Activated CD4-positive, alpha-beta T cell treated with anti-CD3 and anti-CD28 coated beads for 36 hours (primary cell): ENCODE measurements at places on chromosomes 7 and 10. TPM values are rescaled to one million over a fixed set of nuclear protein-coding genes. Genes with fewer than 3 reads are reported as not detected.

GRCh38 chr10:76651154-76651553 is 986.5 kb downstream of the KCNMA1 start:
- no peak overlapping the region for H3K4me3 ChIP-seq
- H3K27ac ChIP-seq: no peak overlapping the region
- DNase-seq: no peak

DNA sequence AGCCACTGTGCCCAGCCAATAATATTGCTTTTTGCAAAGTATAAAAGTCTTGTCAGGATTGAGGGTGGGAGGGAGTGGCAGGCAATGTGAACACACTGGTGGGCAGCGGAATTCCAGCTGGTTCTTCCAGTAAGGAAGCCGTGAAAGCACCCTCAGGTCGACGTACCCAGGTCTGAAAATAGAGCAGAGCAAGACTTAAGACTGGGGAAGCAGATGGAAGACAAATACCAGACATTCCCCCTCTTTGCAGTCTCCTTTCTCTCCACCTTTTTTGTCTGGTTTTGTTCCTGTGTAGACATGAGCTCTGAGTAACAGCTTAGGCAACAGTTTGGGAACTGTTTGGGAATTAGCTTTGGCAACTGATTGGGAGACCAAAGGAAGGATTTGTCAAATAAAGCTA is 17.6 kb upstream of the CSTF2T start:
- no peak overlapping the region for H3K4me3 ChIP-seq
- no peaks in the 10 kb centered on the region for H3K36me3 ChIP-seq
- H3K27me3 ChIP-seq: peaks cover 2% of the 10 kb centered on the region

- H3K4me1 ChIP-seq: peaks cover 17% of the 10 kb centered on the region
- no peaks in the 10 kb centered on the region for H3K36me3 ChIP-seq
- no peak for DNase-seq
- no peak overlapping the region for H3K27ac ChIP-seq
- no peaks in the 10 kb centered on the region for H3K27me3 ChIP-seq
These were observed 100.3 kb downstream of the MACC1 start for GRCh38 chr7:20116869-20117268.

DNA sequence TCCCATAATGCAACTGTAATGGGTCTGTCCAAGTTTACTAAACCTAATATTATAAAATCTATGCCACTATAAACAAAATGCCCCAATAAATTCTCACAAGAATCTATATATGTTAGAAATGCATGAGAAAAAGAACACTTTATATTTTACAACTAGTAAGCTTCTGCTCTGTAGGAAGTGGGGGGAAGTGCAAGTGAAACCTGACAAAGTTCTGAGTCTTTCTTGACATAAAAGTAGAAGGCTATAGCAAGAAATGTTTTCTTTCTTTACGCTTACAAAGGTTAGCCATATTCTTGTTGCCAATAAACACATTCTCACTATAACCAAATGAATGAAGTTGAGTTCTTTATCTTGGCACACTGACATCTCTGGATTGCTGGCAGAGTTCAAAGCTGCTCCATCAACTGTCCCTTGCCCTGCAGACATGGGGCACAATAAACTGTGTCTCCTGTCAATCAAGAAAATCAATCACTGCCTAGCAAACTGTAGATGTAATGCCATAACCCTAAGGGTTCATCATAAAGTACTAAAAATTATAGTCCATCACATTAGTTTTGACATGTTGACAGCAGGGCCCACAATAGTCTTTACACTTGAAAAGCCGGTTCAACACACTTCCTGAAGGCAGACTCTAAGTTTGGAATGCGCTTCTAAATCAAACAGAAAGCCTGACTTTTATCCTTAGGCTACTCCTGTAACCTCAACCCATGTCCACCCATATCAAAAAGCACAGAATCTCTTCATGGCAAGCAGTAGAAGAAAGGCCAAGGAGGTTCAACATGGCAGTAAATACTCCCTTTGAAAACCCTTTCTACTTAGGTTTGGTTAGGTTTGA is 58.6 kb downstream of the TPK1 start:
- no peaks in the 10 kb centered on the region for H3K27me3 ChIP-seq
- H3K36me3 ChIP-seq: no peaks in the 10 kb centered on the region
- DNase-seq: no peak
- H3K4me1 ChIP-seq: peaks cover 35% of the 10 kb centered on the region

DNA sequence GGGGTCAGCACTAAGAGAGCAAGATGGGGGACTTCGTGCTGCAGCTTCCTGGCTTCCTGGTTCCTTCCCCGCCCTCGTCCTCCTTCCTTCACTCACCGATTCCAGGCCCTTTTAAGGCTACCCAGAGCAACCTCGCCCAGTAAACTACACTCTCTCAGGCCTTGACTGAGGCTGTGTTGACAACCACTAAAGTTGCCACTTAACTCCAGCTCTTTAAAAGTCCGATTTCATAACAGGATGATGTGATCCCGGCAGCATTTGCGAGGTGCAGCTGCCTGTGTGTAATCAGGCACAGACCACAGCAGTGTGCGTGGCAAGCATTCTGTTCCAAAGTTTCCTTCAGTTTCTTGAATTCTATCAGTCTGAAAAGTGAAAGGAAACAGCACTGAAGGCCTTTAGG is 110.6 kb downstream of the RAB11FIP2 start:
- no peak overlapping the region for H3K4me3 ChIP-seq
- no peak for DNase-seq
- H3K4me1 ChIP-seq: peaks cover 5% of the 10 kb centered on the region

GRCh38 chr7:157310676-157311185 is 26.1 kb upstream of the DNAJB6 start:
- H3K27ac ChIP-seq: peak overlapping the region; percentile 59
- no peak overlapping the region for H3K4me3 ChIP-seq
- H3K27me3 ChIP-seq: no peaks in the 10 kb centered on the region
- H3K4me1 ChIP-seq: peaks cover 23% of the 10 kb centered on the region

GRCh38 chr7:42981601-42982000 is 49.4 kb downstream of the MRPL32 start:
- H3K36me3 ChIP-seq: no peaks in the 10 kb centered on the region
- no peak overlapping the region for H3K27ac ChIP-seq
- H3K4me1 ChIP-seq: no peaks in the 10 kb centered on the region
- peaks cover 12% of the 10 kb centered on the region for H3K27me3 ChIP-seq
- no peak overlapping the region for H3K4me3 ChIP-seq

- peak; percentile 17 for DNase-seq
- H3K27me3 ChIP-seq: peaks cover 11% of the 10 kb centered on the region
- H3K4me3 ChIP-seq: no peak overlapping the region
- H3K27ac ChIP-seq: no peak overlapping the region
- H3K36me3 ChIP-seq: no peaks in the 10 kb centered on the region
- no peaks in the 10 kb centered on the region for H3K4me1 ChIP-seq
These were observed 121.4 kb upstream of the INHBA start for GRCh38 chr7:41824284-41824683.

DNA sequence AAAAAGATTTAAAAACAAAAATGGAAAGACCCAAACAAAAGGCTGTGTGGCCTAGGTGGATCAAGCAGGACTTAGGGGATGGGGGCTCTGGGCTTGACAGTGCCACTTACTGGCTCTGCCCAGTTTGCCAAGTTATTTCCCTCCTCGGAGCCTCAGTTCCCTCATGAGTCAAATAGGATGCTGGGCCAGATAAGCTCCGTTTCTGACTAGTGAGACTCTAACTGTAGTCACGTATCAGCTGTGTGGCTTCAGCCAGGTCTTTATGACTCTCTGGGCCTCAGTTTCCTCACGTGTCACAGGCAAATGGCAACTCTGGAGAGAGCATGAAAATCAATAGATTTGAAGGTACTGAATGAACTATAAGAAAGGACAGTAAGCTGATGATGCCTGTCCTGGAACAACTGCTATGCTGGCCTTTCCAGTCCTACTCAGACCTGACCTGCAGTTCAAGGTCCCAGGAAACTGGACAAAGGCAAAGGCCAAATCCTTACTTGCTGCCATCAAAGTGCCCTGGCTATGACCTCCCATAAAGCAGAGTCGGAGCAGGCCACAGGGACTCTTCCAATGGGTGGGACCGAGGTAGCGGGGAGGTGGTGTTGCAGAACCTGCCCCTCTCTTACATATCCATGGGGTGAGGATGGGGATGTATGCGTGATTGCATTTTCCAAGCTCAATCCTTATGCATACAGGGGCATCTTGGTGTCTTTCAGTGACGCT is 27.0 kb downstream of the FAM53B start:
- peak overlapping the region; percentile 68 for H3K4me3 ChIP-seq
- H3K27me3 ChIP-seq: no peaks in the 10 kb centered on the region
- peaks cover 20% of the 10 kb centered on the region for H3K36me3 ChIP-seq

DNA sequence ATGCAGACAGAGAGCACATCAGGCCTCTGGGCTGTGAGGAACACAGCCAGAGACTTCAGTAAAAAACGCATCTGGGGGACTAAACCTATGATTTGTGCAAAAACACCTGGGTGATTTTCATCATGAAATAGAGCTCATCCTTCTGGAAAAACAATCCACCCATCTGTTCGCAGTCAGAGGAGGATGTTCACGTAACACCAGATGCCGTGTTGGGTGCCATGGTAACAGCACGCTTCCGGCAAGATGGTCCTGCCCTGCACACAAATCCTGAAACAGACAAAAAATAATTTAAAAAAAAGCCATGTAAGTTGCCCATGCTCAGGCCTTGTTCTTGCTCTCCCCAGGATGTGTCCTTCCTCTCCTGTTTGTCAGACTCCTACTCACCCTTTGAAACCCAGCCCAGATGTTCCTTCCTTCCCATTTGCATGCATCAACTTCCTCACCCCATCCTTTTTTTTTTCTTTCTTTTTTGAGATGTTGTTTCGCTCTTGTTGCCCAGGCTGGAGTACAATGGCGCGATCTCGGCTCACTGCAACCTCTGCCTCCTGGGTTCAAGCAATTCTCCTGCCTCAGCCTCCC is 28.3 kb upstream of the GNA12 start:
- H3K27ac ChIP-seq: no peak overlapping the region
- H3K4me1 ChIP-seq: peaks cover 52% of the 10 kb centered on the region
- no peaks in the 10 kb centered on the region for H3K27me3 ChIP-seq

DNA sequence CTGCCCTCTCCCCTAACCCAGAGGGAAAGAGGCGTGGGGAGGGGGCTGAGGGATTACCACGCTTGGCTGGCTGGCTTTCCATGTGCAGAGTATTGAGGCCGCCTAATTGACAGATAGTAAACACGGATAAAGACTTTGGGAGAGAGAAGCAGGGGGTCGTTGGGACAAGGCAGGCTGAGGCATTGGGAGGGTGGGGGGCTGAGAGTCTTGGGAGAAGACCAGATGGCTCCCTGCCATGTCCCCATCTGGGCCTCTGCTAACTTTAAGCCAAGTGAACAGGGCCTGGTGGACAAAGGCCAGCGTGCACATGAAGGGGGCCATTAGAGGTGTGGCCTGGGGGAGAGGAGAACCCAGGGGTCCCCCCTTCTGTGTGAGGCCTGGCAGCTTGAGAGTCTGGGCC is 55.4 kb upstream of the MXI1 start:
- peaks cover 13% of the 10 kb centered on the region for H3K4me1 ChIP-seq
- H3K27me3 ChIP-seq: peaks cover 45% of the 10 kb centered on the region
- no peak for DNase-seq
- no peak overlapping the region for H3K4me3 ChIP-seq
- no peaks in the 10 kb centered on the region for H3K36me3 ChIP-seq

GRCh38 chr10:17904564-17904963 is 47.2 kb upstream of the SLC39A12 start:
- no peak overlapping the region for H3K4me3 ChIP-seq
- no peaks in the 10 kb centered on the region for H3K4me1 ChIP-seq
- peaks cover 2% of the 10 kb centered on the region for H3K27me3 ChIP-seq
- no peak overlapping the region for H3K27ac ChIP-seq

- H3K4me3 ChIP-seq: no peak overlapping the region
- H3K27ac ChIP-seq: no peak overlapping the region
- no peaks in the 10 kb centered on the region for H3K27me3 ChIP-seq
- DNase-seq: no peak
- no peaks in the 10 kb centered on the region for H3K4me1 ChIP-seq
- H3K36me3 ChIP-seq: no peaks in the 10 kb centered on the region
These were observed 130.1 kb upstream of the ZEB1 start for GRCh38 chr10:31188792-31189406.

DNA sequence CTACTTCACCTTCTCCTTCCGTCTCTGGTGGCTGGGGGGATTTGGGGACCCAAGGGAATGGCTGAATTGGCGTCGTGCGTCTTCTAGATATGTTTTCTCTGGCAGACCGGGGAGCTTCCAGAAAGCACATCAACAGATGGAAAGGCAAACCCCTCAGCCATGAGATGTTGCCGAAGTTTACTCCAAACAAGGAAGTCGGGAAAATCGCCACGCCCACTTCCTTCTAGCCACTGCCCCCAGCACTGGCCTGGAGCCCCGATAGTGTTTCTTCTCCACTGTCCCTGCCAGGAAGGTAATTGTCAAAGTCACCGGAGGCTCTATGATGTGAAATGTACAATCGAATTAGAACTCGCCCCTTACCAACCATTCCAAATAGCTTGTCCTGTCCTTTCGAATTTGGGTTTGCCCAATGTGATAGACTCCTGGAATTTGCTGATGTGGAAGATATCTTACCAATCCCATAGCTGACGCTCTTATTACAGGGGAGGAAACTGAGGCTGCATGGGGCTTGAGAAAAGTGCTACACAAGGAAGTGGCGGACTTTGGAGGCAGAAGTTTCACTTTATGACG is 191.0 kb downstream of the LSM5 start:
- peaks cover 35% of the 10 kb centered on the region for H3K27me3 ChIP-seq
- no peaks in the 10 kb centered on the region for H3K36me3 ChIP-seq
- no peak overlapping the region for H3K4me3 ChIP-seq
- H3K4me1 ChIP-seq: peaks cover 6% of the 10 kb centered on the region
- no peak for DNase-seq
- H3K27ac ChIP-seq: no peak overlapping the region

DNA sequence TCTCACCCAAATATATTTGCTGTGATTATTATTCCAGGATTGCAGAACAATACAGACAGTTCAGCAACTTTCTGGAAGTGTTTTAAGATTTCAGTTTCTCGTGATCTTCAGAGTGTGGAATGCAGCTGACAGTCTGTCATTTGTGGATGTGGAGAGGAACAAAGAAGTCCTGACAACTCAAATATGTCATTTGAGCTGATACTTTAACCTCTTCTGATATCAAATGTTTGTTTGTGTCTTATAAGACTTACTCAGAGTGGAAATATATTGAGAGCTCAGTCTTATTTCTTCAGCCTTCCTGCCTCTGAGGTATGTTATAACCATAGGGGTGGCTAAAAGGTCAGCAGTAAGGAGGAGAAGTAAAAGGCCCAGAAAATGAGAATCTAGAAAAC is 96.4 kb downstream of the OSBPL3 start:
- H3K4me3 ChIP-seq: no peak overlapping the region
- H3K4me1 ChIP-seq: peaks cover 69% of the 10 kb centered on the region
- H3K27me3 ChIP-seq: no peaks in the 10 kb centered on the region
- DNase-seq: no peak
- peaks cover 27% of the 10 kb centered on the region for H3K36me3 ChIP-seq
- H3K27ac ChIP-seq: peak overlapping the region; percentile 49

NODAL gene
- total RNA-seq: not detected

WASHC2A gene
- 25.2 TPM for total RNA-seq

CYP2C19 gene
- not detected for total RNA-seq

MASTL gene
- 55.3 TPM for total RNA-seq

SGPL1 gene
- total RNA-seq: 33.7 TPM

SHTN1 gene
- 0.37 TPM for total RNA-seq

H2BK1 gene
- not detected for total RNA-seq

KMT2E gene
- total RNA-seq: 99.3 TPM

SERPINE1 gene
- 0.07 TPM for total RNA-seq

PILRB gene
- total RNA-seq: 37.5 TPM

CALML3 gene
- not detected for total RNA-seq

PBLD gene
- 1.1 TPM for total RNA-seq

FBXO24 gene
- total RNA-seq: 2.1 TPM
